ENCODE measurements at places on chromosomes 7 and 10.

DNA sequence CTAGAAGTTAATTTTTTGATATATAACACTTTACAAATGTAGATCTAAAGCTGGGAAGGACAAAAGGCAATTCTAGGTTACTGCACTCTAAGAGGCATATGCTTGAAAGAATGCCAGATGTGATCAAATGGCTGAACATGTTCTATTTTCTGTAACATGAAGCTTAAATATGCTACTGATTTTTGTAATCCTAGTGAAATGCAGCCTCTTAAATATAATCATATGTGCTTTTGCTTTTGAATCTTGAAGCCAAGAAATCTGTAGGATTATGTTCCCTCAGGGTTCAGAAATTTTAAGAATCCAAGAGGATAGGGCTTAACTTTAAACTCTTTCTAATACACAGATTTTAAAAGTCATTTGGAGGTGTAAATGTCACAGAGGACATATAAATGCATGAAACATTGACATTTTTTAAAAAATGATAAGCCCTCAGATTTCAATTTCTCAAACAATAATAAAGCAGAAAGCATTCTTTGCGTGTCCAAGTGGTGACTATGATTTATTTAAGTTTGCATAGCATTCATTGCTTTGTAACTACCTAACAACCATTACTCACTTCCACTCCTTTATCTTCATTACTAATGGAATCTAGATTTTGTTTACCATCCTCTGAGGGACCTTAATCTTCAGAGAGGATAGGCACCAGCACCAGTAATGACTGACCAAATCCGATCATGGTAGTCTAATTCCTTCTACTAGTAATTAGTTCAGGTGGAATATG, 170.4 kb downstream of the MAGI2 start:
- peak; percentile 77 for DNase-seq

GRCh38 chr10:93261961-93262610, 188.4 kb downstream of the CYP26A1 start:
- DNase-seq: no peak

- no peak for DNase-seq
Measured at GRCh38 chr10:20593649-20594048, 303.5 kb downstream of the NEBL start.

DNA sequence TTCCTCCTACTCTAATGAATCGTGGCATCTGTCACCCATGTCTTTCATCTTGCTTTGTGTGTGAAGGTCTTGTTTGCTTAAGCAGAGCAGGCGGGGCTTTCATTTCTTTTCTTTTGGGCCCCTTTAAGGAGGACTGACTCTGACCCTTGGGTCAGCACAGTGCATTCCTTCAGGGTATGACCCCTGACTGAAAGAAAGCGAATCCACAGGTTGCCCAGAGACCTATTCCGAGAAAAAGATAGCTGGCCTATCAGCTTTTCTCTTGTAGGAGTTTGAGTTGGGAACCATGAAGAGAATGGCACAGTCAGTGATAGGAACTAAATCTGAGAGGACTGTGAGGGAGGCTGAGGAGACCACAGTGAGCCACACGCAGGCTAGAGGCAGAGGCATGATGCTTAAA, 193.2 kb upstream of the CDCA7L start:
- no peak for DNase-seq

- no peak for DNase-seq
Measured at GRCh38 chr7:91598791-91599190, 281.7 kb downstream of the MTERF1 start.

- no peak for DNase-seq
Measured at GRCh38 chr7:150875791-150876190, 23.5 kb downstream of the AOC1 start.

DNA sequence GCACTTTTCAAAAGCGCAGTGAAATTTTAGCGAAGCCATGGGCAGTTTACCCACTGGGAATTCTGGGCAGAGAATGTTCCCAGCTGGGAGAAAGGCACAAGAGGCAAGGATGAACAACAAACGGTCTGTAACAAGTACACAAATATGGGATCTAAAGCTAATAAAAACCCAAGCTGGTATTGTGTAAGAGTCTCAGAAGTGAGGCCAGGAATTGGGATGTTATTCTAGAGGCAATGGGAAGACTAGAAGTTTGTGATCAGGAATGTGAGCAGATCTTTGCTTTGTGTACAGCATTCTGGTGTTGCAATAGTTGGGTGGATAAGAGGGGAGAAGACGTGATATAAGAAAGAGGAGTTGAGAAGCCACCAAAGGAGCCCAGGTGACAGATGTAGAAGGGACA, 15.0 kb downstream of the FZD9 start:
- DNase-seq: no peak

GRCh38 chr10:17607603-17608332, 9.4 kb downstream of the HACD1 start:
- DNase-seq: peak; percentile 50

DNA sequence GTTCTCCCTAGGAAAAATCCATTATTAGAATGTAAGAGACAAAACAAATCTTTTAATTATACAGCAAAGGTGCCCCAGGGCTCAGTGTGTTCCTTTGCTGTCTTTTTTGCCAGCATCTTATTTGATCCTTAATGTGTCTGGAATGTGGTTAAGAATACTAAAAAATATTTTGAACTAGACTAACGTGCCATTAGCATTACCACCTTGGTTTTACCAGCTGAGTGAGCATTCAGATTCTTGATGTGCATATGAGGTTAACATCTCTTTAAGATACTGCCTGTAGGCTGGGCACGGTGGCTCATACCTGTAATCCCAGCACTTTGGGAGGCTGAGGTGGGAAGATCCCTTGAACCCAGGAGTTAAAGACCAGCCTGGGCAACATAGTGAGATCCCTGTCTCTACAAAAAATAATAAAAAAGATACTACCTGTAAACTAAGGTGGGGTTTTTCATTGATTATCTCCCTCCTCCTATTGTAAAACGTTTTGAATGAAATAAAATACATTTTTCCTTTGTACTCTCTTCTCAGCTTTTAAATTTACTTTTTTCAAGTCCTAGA, 96.6 kb downstream of the CCNY start:
- peak; percentile 13 for DNase-seq

GRCh38 chr7:100127866-100128636, 1.3 kb downstream of the MBLAC1 start:
- DNase-seq: no peak

DNA sequence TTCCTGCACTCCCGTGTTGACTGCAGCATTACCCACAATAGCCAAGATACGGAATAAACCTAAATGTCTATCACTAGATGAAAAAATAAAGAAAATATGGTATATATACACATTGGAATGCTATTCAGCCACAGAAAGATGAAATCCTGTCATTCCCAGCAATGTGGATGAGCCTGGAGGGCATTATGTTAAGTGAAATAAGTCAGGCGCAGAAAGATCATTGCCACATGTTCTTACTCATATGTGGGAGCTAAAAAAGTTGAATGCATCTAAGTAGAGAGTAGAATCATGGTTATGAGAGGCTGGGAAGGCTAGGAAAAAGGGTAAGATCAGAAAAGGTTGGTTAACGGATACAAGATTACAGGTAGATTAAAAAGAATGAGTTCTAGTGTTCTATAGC, 219.1 kb upstream of the MKI67 start:
- DNase-seq: no peak

DNA sequence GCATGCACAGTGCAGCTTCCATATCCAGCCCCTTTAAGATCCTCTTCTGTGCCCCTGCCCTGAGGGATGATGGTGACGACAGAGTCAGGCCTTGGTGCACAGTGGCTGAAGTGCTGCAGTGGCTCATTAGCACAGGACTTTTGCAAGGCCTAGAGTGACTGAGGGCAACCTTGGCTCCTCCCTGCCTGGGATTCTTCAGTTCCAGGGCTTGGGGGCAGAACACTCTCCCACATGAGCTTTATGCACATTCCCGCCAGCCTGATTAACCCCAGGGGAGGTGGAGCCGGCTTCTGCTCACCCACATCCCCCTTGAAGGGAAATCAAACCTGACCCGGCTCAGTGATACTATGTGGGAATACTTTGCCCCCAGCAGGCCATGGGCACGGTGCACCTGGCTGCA, 253.4 kb downstream of the GALNT17 start:
- DNase-seq: no peak

GRCh38 chr7:23347033-23347681, 48.0 kb downstream of the MALSU1 start:
- DNase-seq: no peak

DNA sequence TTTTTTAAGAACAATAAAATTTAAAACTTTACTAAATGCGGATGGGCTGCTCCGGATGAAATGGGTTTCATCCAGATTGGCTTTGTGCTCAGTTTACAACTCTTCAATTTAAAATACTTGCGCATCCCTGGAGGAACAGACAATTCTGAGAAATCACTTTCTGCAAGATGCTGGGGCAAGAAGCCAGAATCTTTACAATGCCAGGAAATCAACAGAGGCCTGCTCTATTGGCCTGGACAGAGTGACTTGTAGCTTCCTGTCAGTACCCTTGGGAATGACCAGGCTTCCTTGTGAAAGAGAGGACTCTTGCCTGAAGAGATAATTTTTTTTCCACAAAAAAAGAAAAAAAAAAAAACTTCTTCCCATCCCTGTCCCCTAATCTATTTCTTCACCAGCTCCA, 3.9 kb upstream of the FAM13C start:
- DNase-seq: no peak

DNA sequence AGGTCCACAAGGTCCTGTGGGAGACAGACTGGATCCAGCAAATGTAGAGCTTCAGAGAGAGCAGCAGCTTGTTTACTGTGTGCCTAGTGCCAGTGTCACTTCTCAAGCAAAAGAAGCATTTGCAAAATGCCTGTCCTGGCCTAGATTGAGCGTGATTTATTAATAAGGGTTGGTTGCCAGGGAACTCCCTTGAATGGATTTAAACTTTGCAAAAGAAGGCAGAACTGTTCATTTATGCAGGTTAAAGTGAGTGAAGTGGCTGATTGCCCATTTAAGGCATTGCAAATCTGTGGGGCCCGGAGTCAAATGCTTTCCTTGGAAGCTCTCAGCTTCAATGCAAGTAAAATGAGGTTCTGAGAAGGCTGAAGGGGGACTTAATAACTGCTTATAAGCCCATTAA, 71.3 kb downstream of the CDHR3 start:
- no peak for DNase-seq

All from RCC 7860 (cell line).